ENCODE measurements at places on chromosomes 1 and 21.

- DNase-seq, result no peak
Observed at GRCh38 chr1:2587071-2587859, 688 bp downstream of the PRXL2B start.

- no peak for DNase-seq
Observed at GRCh38 chr1:214445831-214446614, 105.4 kb downstream of the PTPN14 start.

DNA sequence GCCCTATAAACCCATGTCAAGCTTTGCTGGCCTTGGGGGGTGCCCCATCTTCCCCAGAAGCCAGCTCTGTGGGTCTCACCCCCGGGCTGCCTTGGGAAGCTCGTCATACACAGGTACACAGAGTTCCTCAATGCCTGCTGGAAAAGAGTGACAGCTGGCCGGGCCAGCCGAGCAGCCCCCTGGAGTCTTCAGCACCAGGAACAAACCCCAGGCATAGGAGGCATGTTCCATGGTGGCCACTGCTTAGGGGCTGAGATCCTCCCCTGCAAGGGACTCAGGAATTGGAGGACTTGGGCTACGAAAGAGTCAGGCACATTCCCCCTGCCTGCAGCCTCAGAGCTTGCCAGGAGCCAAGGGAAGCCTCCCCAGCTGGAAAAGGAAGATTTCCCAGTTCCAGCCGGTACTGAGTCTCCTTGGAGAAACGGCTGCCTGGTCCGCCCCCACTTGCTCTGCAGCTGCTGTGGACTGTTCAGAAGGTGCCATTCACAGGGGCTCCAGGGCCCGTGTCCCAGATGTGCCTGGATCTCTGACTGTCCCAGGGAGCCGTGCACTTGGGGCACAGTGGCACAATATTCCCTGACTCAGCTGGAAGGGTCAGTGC lies 89.5 kb downstream of the STUM start:
- no peak for DNase-seq

GRCh38 chr1:219790834-219791615 lies 137.3 kb downstream of the SLC30A10 start:
- DNase-seq, result no peak

DNA sequence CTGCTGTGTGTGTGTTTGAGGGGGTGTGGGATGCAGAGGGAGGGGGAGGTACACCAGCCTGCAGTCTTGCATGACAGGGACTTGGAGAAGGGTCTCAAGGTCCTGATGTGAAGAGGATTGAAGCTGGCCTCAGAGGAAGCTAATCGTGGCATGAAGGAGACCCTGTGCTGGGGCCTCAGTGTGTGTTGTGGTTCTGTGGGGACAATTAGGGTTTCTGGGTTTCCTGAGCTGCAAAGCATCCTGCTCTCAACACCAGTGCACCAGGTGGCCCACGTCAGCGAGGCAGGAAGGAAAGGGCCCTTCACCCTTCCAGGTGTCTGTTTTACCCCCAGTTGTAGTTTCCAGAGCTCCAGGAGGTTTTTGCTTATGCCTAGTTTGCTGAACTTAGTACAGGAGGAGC lies 52.8 kb downstream of the TENT5C start:
- no peak for DNase-seq

DNA sequence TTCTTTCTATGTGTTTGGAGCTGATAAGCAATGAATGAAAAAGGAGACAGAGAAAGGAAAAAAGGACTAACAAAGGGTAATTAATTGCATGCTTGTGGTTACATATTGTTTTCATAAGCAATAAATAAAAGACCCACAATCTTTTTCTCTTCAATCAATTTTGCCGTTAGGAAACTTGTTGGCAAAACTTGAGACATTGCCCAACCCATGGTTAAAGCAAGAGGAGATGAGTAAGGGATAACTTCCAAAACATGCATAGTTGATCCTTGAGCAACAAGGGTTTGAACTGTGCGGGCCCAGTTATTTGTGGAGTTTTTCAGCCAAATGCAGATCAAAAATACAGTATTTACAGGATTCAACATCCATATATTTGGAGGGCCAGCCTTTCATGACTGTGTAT lies 572.4 kb downstream of the AMY1C start:
- DNase-seq, result no peak

DNA sequence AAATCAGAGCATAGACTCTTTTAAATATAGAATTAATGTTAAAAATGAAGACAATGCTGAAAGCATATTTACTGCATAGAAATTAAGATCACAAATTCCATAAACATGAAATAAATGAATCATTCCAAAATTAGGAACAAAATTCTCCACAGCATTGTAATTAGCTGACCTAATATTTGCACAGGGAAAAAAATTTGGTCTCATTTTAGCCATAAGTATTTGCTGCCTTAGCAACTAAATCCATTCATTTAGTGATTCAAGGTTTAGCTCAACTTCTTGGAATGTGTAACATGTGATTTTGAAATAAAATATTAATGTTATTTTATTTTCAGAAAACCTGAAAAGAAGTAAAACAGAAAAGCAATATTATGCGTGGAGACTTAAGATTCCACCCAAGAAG lies 25.5 kb downstream of the ADAMTS5 start:
- no peak for DNase-seq

DNA sequence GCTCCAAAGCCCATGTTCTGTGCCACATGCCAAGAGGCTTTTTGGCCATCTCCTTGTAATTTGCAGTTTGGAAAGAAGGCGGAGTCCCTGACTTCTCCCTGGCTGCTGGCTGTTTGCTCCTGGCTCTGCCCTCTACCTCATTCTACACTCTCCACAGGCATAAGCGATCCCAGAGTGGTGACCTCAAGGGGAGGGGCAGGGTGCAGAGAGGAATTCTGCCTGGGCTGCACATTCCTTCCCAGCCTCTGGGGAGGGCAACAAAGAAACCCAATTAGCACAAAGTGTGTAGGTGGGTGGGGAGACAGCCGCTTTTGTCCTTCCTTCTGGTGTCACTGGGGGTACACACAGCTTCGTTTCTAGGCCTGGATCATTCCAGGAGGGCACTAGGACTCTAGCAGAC lies 95.3 kb downstream of the HIVEP3 start:
- DNase-seq, result peak; percentile 78

- no peak for DNase-seq
Observed at GRCh38 chr1:5287178-5288150, 633.1 kb downstream of the AJAP1 start.

DNA sequence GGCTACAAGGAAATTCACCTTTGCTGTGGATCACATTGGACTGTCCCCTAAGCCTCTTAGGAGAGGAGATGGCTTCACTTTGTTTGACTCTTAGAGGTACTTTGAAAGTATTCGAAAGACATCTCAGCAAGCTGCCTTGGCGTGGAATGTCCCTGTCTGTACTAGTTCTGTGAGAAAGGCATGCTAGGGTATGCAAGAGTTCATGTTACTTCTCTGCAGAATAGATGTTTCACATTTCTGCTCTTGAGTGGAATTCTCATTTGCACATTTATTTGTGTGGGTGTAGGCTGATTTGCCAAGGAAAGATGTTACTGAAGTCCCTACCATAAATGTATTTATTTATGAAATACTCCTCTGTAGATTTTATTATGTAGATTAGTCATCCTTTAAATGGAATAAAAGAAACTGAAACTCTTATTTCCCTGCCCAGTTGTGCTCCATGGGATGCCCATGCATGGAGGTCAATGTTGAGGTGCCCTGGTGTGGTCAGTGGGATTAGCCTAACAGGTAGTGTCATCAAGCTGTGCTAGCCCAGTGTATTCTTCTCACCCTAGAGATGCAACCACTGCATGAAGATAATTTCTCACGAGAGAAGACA lies 13.8 kb downstream of the MIA3 start:
- DNase-seq, result no peak

GRCh38 chr1:212700223-212700891 lies 717 bp upstream of the BATF3 start:
- peak; percentile 14 for DNase-seq

GRCh38 chr1:154809436-154810413 lies 60.4 kb downstream of the KCNN3 start:
- DNase-seq, result no peak

DNA sequence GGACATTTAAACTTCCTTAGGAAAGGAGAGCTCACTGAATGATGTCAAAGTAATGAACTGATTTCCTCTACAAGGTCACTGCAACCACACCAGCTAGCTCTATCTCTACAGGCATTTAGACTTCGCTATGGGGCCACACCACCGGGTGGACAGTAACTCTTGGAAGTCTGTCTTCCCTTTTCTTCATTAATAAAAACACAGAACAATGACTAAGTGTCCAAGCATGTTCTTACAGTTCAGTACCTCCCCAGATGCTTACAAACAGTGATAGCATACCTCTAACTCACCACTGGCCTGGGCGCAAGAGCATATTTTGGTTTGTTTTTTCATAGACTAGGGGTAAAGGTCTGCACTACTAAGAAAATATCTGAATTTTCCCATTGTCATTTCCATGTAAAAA lies 54.6 kb downstream of the SIM2 start:
- DNase-seq, result no peak

- no peak for DNase-seq
Observed at GRCh38 chr1:242456726-242457269, 67.7 kb downstream of the PLD5 start.

DNA sequence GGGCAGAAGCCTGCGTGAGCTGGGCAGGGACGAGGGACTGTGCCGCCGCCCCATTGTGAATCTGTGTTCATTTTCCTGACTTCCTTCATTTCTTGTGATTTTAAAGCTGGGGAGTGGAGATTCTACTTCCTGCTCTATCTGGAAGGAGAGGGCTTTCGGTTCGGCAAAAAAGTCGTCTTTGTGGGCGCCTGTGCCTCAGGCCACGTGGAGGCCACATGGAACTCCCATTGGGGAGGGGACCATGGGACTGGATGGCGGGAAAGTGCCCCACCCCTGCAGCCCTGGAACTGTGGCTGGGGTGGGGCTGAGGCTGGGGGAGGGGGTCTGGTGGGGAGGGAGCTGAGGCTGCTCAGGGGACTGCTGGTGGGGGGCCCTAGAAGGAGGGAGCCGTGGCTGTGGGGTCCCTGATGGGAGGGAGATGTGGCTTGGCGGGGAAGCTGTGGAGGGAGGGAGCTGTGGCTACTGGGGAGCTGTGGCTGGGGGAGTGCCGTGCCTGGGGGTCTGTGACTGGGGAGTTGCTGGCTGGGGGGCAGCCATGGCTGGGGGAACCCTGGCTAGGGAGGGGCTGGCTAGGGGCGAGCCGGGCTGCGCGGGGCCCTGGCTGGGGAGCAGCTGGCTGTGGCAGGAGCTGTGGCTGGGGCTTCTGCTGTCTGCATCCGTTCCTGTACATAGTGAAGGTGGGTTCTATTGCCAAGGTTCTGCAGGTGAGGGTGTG lies 31.5 kb downstream of the COL18A1 start:
- DNase-seq, result no peak

- no peak for DNase-seq
Observed at GRCh38 chr1:89701746-89702241, 68.9 kb downstream of the LRRC8C start.

DNA sequence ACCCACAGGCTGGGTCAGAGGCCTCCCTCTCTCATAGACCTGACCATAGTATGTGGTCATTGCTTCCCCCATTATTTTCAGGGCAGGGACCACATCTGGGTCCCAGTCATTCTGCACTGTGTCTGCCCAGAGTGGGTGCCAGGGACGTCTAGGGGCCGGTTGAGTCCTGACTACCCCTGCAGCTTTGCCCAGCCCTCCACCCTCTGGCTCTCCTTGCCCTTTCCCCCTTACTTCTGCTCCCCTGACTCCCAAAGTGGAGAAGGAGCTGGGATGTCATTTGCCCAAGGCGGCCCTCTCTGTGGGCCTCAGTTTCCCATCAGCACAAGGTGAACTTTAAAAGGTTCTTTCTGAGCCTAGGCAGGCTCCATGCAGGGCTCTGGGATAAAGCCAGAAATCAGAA lies 4.3 kb upstream of the TTC22 start:
- no peak for DNase-seq

- no peak for DNase-seq
Observed at GRCh38 chr1:48106049-48106448, 108.9 kb upstream of the TRABD2B start.

- DNase-seq, result no peak
Observed at GRCh38 chr1:221294242-221294641, 415.0 kb downstream of the HLX start.

GRCh38 chr1:226790545-226791181 lies 51.6 kb upstream of the ITPKB start:
- DNase-seq, result no peak

DNA sequence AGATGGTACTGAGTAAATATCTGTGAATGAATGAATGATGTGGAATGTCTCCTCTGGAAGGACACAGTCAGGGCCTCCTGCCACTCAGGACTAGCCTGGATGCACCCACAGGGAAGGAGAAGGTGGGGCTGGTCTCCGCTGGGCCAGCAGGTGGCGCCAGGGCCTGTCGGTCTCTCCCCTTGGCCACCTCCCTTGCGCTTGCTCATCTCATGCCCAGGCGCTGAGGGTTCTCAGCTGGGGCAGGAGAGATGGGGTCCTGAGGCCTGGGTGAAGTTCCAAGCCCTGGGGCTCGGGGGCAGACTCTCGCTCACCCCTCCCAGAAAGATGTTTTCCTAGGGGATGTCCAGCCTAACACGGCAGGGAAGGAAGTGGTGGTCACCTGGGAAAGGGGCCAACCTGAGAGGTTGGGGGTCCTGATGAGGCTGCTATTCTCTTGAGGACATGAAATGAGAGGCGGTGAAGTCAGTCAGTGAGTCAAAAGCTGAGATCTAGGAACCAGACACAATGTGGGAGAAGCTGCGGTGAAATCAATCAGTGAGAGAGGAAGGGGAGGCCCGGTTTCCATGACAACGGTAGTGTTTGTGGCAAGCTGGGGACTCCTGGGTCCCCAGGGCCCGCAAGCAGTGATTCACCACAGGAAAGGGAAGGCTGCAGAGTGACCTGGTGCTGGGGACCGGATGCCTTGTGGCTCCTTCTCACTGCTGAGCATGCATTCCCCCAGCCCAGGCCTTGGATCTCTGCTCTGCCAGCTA lies 14.6 kb upstream of the MEX3A start:
- peak; percentile 91 for DNase-seq

DNA sequence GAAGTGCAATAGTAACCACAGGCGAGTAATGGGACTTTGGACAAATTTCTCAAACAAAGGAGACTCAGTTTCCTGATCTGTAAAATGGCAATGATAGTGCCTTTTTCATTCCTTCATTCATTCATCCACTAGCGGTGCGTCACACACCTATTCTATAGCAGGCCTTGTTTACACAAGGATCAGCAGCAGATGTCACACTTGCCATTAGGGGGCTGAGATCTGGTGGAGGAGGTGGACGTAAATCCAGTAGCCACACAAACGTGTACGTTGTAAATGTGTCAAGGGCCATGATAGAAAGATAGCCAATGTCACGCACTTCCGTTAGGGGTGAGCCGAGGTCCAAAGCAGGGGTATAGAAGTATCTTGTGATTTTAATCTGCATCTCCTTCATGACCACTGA lies 34.2 kb downstream of the SERINC2 start:
- no peak for DNase-seq

GRCh38 chr1:67700692-67701410 lies 15.8 kb downstream of the GADD45A start:
- no peak for DNase-seq
